ENCODE measurements at places on chromosomes 3 and 15.

DNA sequence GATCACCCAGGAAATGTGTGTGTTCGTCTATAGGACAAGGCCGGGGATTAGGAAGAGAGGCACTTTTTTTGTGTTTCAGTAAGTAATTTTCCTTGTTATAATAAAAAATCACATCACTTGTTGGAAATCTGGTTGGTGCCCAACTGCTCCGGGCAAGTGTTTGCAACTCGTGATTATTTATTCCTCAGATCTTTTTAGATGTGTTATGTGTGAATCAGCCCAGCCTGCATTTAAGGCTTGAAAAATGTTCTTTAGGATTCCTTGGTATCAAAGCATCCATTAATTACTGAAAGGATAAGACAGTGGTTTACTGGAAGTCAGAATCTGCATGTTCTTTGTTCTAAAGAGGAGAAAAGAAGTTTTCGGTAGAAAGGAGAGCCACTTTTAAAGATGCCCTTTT is 345.6 kb downstream of the FEZF2 start:
- DNase-seq = no peak

DNA sequence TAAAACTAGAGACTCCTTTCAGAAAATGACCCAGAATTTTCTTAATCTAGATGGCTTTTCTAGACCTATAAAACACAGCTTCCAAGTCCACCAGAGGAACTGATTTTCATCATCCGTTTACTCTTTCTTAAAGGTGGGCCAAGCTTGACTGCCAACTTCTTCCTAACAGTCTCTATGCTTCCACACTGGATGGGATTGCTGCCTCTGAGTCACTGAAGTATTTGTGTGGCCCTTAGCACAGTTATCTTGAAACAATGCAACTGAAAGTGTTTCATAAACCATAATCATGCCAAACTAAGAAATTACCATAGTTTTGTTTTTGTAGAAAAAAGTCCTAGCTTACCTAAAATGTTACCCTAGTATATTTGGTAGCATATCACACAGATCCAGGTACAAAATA is 985.7 kb downstream of the TUSC7 start:
- DNase-seq = no peak

DNA sequence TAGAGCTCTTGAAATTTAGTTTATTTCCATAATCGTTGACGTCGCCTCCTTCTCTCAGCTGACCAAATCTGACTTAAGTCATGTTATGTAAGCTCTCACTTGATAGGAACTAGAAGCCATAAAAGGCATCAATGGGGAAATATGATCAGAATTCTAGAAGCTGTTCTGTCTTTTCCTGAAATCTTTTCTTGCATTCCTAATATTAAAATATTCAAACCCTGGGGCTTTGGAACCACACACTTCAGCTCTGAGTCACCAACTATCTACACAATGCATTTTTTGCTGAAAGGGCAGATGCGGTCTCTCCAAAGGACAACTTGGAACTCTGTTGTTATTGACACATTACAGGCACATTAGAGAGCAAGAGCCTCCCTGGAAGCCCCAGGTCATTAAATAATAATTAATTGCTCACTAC is 91.3 kb downstream of the LARS2 start:
- no peak for DNase-seq

GRCh38 chr3:19543212-19543841 is 390.7 kb downstream of the EFHB start:
- DNase-seq = peak; percentile 15

GRCh38 chr3:187212705-187213104 is 15.4 kb downstream of the RTP1 start:
- DNase-seq = no peak

- no peak for DNase-seq
Observed at GRCh38 chr3:160105907-160106584, 117.4 kb downstream of the IL12A start.

- no peak for DNase-seq
Observed at GRCh38 chr3:127542441-127542952, 48.0 kb downstream of the TPRA1 start.

GRCh38 chr3:5376761-5377160 is 189.3 kb downstream of the EDEM1 start:
- DNase-seq = no peak

DNA sequence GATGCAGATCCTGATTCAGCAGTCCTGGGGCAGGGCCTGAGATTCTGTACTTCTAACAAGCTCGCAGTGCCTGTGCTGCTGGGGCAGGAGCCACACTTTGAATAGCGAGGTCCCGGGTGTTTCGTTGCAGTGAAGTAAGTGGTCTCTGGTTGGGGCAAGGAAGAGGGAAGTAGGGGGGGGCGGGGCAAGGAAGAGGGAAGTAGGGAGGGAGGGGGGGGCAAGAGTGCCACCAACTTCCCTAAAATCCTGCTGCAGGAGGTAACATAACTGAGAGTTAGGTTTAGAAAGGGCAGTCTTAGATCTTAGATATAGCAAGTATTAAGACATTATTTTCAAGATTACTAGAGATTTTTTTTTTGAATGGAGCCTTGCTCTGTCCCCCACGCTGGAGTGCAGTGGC is 35.5 kb downstream of the CRTAP start:
- no peak for DNase-seq

GRCh38 chr3:128323206-128324081 is 143.2 kb downstream of the DNAJB8 start:
- no peak for DNase-seq

DNA sequence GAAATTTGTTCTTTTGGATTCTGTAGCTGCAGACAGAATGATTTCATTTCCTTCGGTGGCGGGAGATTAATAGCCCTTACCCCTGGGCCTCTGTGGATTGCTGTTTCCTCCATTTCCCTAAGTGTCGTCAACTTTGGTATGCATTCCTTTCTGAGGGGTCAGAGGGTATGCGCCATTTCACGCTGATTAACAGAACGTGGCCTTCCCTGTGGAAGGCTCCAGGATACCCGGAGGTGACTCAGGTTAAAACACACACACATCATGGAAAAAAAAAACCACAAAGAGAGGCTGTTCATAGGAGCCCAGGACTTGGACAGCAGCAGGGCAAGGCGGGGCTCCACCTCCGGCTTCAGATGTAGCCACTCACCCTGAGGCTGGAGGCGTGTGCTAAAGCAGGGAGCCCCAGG is 51.9 kb downstream of the EPHB1 start:
- no peak for DNase-seq

DNA sequence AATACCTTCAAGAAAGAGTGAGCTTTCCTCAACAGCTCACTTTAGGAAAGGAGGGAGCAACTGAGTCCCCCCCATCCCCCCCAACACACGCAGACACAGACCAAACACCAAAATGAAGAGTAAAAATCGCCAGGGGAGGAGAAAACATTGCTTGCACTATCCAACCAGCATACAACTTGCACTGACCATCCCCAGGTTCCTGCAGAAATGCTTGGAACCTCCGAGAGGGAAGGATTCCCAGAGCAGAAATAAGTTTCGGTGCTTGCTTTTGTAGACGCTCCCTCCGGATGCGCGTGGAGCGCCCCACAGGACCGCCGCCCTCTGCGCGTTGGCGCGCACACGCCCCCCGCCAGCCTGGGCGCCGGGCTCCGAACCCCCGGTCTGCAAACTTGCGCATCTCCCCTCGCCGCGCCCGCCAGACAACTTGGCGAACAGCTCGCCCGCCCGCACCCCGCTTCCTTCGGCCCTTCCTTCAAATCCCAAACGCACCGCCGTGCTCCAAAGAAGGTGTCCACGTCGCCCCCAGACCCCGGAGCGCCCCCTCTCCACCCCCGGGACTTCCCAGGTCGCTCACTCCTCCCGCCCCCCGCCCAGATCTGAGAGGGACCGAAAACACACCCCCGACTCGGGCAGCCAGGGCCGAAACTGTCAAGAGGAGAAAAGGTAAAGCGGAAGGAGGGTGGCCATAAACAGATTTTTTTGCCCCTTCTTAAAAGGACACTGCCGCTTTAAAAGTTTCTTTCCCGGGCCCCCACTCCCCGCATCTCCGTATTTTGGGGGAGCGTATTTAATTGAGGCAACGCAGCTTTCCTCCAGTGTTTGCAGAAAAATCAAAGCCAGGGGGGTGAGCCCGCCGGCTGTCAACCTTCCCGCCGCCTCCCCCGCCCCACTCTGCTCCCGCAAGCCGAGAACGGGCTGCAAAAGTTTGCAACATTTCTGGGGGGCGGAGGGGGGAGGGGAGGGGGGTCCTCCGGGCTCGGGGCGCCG is 859 bp downstream of the RORA start:
- no peak for DNase-seq

GRCh38 chr15:90994059-90994416 is 297 bp downstream of the PRC1 start:
- DNase-seq = no peak

- no peak for DNase-seq
Observed at GRCh38 chr3:67232642-67233041, 234.5 kb downstream of the KBTBD8 start.

DNA sequence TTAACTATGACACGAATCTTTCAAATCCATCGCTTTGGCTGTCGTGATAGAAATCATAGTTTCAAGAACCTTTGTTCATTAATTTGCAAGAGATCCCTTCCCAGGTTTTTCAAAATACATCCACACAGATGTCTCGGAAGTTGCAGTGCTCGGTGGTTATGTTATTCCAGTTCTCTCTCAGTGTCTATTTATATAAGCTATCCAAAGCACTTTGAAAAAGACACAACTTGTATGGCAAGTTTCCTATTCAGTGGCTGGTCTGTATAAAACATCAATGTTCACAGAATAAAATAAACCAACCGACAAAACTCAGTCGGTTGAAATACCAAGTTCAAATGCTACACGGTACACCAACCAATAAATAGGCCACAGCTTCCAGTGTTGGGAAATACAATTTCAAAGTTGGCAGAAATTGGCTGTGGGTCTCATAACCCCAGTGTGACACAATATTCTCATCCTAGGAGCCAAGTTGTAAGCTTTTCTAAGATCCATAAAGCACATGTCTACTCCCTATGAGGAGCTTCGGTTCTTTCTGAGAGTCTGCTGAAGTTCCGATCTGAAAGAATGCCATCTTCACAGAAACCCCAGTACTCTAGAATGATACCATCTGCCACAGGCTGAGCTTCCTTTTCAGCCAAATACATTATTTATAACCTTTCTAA is 23.7 kb downstream of the SATB1 start:
- no peak for DNase-seq

DNA sequence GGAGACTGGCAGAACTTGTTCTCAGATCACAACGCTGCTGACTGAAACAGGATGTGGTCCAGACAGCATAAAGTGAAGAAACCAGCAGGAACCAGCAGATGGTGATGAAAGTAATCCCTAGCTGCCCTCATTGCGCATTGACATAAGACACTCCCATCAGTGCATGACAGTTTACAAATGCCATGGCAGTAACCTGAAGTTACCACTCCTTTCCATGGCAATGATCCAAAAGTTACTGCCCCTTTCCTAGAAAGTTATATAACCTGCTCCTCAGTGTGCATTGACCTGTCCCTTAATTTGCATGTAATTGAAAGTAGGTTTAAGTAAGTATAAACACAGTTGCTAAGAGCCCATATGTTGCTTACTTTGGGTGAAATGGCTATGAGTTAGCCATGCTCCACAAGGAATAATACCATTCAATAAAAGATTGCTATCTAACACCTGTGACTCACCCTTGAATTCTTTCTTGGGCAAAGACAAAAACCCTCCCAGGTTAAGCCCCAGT is 149.1 kb upstream of the CD96 start:
- no peak for DNase-seq

DNA sequence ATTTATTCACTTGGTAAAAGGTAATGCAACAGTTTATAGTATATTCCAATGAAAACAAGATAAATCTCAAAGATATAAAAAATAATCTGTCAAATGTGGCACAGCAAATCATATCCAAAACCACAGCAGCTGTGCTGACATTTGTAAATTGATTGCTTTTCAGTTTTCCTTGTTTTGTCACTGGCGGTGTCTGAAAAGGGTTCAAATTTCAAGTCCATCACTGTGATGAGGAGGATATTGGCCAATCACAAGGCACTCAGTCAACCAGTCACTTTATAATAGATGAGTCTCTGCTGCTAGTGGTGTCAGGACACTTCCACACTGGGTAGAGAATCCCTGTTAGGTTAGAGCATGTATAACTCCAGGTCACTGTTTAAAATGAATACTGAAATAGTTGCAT is 154.8 kb downstream of the SLC9A9 start:
- DNase-seq = no peak

DNA sequence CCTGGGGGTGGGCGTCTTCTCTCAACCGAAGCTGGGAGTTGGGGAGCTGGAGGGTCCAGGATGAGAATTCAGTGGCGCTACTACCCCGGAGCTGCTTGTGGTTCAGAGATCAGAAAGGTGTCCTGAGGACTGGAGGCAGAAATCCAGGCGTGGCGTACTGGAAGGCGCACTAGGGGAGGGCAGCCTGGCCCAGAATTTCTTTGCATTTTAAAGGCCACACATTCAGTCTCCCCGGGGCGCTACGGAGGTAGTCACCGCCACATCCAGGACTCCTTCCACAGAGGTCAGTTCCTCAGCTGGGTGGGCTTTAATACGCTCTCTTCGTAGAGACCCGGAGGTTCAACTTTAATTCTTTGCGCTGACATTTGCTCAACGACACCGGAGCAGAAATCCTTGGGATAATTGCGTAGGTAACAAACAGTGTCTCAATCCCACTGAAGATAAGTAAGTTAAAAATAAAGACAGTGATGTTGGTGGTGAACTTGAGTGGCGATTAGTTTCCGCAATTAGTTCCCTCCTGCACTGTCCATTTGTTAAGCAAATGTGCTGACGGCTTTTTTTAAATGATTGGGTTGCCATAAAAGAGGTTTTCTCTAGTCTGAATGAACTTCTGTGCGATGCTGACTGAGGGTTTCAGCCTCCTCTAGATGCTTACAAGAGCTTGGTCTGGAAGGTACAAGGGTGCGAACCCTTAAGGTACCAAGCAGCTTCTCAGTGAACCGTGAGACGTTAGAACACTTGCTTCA is 535 bp downstream of the MCTP2 start:
- DNase-seq = no peak

GRCh38 chr3:122580470-122580869 is 3.0 kb downstream of the PARP15 start:
- DNase-seq = no peak

- DNase-seq = no peak
Observed at GRCh38 chr15:32766101-32766500, 48.3 kb downstream of the GREM1 start.

DNA sequence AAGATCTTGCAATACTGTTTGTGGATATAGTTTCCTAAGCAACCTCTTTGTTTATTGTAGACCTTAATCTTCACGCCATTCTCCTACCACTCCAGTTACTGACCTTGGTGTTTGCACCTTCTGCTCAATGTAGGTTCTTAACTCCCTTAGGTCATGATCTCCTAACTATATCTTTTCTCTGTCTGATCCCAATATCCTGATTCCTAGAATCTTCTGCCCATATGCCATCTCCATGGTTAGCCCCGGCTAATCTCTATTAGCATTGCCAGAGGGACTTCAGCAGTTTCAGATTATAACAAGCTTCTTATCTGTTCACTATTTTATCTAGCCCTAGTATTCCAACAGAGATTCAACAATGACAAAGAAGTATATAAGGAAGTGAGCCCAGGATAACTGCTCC is 64.9 kb downstream of the IMPG2 start:
- no peak for DNase-seq

- DNase-seq = no peak
Observed at GRCh38 chr3:1092771-1093170, at the start of gene CNTN6. Gene CNTN6 (plus strand): TSS chr3:1093024. CDS start chr3:1148009, 54,985 bp downstream.

- DNase-seq = no peak
Observed at GRCh38 chr3:64267721-64268604, 42.7 kb upstream of the PRICKLE2 start.

All from GM12864 (cell line).